Right renal cortex interstitium (tissue), 3 donors: ENCODE measurements at places on chromosomes 16 and 17.

- DNase-seq, result no peak
These were observed 56.1 kb upstream of the STAC2 start for GRCh38 chr17:39281806-39282205.

DNA sequence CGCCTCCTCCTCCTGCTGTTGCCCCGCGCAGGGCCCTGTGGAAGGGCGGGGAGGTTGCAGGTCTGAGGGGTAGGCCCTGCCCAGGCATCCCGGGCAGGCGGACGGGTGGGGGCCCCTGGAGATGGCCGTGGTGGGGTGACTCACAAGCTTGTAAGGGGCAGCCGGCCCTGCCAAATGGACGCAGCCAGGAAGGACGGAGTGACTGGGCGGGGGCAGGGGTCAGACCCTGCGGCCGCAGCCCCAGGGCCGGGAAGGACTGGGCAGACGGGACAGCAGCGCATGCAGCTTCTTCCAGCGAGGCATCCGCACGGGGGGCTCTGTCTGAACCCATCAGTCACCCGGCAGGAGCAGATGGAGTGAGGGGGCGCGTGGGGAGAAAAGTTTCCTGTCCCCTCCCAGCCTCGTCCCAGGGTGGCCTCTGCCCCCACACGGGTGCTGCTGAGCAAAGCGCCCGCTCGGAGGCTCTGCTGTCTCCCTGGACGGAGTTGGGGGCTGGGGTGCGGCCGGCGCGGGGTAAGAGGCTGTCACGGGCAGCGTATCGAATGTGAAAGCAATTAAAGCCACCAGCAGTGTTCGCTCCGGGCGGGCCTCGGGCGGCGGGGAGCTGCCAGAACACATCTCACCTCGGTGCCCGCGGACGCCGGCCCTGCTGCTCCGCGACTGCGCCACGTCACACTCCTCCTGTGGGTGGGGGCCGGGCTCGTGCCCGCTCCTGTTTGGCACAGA, 5.4 kb upstream of the PRR35 start:
- no peak for DNase-seq

DNA sequence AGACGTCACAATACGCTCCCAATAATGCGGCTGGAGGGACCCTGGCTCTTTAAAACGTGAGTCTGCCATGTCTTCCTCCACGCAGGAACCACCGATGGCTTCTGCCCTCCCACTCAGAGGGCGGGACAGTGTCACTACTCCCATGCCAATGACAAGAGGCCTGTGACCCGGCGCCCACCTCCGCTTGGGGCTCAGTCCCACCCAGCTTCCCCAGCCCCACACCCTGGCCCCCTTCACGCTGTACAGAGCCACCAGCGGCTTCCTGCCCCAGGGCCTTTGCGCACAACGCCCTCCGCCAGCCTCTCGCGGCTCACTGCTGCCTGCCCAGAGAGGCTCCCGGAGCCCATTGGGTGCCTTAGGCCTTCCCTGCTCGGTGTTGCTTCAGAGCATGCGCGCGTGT, 29.5 kb upstream of the ZNF469 start:
- no peak for DNase-seq

- no peak for DNase-seq
These were observed 14.8 kb downstream of the PLD6 start for GRCh38 chr17:17191346-17191792.

GRCh38 chr17:65472666-65473309, 88.7 kb downstream of the AXIN2 start:
- no peak for DNase-seq

DNA sequence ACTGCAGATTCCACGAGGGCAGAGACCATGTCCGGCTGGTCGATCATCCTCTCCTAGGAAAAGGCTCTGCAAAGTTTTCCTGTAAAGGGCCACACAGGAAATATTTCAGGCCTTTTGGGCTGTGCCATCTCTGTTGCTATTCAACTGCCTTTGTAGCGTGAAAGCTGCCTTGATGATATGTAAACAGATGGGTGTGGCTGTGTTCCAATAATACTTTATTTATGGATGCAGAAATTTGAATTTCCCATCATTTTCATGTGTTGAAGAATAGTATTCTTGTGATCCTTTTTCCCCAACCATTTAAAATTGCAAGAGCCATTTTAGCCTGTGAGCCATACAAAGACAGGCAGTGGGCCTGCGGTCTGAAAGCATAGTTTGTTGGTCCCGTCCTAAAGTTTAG, 950.7 kb upstream of the RBFOX1 start:
- DNase-seq, result no peak

- no peak for DNase-seq
These were observed 10.3 kb downstream of the KANSL1 start for GRCh38 chr17:46182961-46183360.

DNA sequence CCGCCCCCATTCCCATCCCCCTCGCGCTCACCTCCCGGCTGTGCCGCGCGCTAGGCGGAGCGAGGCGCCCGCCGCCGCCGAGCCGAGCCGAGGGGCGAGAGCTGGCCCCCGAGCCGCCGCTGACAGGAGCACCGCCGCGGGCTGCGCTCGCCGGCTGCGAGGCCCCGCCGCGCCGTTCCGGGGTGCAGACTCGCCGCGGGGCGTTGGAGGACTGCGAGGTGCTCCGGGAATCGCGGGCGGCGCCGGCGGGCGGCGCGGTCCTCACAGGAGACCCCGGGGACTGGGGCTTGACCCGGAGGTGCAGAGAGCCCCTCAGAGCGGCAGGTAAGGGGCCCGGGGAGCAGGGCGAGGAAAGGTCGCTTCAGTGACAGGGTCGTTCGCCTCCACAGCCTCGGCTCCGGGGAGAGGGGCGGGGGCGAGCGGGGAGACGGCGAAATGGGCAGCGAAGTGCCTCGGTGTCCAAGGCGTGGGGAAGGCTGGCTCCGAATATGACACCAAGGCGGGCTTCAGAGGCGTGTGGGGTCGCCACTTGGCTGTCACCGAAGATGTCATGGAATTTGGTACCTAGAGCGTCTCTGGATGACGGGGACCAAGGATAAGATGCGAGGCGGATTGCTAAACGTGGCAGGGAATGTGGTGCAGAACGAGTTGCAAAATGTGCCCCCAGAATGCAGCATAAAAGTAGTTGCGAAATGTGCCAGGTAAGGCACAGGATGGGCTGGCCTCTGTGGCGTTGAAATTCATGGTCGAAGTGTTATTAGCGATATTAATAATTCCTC, 580 bp downstream of the TANC2 start:
- DNase-seq, result no peak
